ENCODE measurements at places on chromosomes 3 and 15. TPM values are rescaled to one million over a fixed set of nuclear protein-coding genes. Genes with fewer than 3 reads are reported as not detected.
A peak's percentile ranks its signal among the peaks of the same experiment; 100 is the strongest.

The NEK11 gene
- total RNA-seq: 3.3 TPM

DNA sequence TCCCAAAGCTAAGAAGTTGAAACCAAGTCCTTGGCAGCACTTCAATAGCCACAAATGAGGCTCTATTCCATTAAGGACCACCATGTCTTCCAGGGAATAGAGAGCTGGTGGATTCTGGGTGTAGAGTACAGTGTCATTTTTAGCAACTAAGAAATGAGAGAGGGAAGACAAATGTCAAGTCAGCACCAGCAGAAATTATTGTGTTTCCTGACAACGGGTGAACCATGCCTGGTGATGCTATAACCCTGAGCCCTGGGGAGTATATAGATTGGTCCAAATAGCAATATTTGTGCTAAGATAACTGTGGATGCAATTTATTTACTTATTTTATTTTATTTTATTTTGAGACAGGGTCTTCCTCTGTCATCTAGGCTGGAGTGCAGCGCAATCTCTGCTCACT is 305.6 kb upstream of the WNT5A start:
- no peak for DNase-seq

DNA sequence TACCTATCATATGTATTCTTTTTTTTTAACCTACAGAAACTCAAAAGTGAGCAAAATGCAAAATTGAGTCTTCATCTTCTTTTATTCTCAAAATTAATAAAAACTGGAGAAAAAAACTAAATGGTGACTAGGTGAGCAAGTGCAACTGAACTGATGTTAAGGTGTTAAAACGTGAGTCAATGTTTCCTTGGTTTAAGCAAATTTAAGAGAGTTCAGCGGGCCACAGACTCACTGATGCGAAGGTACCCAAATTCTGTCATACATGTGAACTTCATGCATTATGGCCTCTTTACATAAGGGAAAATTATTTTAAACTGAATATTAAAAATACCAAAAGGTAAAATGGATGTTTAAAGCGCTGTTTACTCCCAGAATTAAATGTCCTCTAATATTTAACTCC is 206.6 kb downstream of the FOXP1 start:
- no peak for DNase-seq

GRCh38 chr3:149589332-149589731 is 68.5 kb downstream of the WWTR1 start:
- peak; percentile 50 for DNase-seq

DNA sequence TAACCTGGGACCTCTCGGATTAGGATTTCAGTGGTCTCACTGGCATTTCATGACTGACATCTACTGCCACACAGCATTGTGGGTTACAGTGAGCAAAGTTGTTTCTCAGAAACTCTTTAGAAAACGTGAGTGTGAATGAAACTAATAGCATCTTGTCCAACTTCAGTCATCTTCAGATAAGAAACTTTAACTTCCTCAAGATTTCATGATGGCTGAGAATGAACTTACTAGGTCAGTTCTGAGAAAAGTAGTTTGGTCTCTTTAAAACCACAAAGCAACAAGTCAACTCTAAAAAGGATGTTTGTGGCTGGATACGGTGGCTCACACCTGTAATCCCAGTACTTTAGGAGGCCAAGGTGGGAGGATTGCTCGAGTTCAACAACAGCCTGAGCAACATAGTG is 14.2 kb upstream of the HOMER2 start:
- no peak for DNase-seq

GRCh38 chr3:58299839-58300516 is 6.1 kb upstream of the RPP14 start:
- peak; percentile 33 for DNase-seq

DNA sequence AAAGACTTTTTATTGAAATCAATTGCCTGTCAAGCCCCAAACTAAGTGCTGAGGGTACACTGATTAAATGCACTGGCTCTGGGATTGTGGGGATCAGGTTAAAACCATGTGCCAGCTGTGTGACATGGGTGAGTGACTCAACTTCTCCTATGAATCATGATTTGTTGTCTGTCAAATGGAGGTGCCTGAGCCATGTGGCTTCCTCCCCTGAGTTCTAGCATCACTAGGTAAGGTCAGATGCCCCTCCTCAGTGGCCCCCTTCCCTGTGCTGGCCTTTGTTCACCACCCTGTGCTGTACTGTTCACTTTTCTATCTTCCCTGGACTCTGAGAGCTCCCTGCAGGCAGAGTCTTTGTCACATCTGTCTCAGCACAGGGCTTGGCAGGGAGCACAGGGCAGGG is 43.6 kb upstream of the ATP2B2 start:
- no peak for DNase-seq

DNA sequence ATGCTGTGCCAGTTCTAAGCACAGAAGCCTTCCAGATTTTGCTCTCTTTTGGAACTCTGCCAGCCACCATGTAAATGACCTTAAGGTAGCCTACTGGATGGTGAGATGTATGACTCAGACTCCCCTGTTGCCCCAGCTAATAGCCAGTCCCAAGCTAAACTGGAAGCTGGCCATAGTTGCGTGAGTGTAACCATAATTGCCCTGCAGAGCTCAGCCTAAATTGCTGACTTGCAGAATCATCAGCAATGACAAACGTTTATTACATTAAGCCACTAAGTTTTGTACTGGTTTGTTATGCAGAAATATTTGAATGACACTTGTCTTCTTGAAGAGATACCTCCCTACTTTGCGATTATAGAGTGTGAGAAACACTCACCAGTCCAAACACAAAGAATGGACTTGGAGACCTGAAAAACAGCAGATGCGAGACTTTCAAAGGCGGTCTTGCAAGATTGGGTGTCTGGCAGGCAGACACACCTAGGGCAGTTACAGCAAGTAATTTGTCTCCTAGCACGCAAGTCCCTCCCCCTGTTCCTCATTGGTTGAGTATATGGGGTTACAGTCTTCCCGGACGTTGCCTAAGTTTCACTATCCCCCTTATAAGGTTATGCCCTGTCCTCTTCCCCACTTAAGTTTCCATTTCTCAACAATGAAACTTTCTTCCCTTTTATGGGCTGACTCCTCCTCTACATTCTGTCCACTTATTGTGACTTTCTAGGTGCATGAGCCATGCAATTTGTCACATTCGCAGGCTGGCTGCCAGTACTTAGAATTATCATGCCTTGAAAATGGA is 83.6 kb upstream of the XCR1 start:
- DNase-seq: peak; percentile 89

DNA sequence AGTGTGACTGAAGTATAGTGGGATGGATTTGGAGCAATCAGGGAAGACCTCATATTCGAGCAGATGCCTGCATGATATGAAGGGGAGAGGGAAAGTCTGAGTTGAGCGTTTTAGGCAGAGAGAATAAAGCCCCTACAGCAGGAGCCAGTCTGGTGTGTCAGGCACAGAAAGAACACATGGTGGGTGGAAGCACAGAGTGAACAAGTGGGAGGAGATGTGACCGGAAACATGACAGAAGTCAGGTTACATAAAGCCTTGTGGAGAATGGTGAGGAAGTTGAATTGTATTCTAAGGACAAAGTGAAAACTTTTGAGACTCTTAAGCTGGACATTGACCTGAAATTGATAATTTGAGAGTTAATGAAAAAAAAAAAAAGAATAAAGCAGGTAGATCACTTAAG is 541.0 kb downstream of the PLOD2 start:
- no peak for DNase-seq
